Cortex of kidney (tissue), 1 donor: ENCODE measurements at places on chromosomes 12 and 14.

GRCh38 chr12:39483042-39483441 is 40.1 kb upstream of the KIF21A start:
- DNase-seq: no peak

- no peak for DNase-seq
These were observed 63.4 kb downstream of the ITPR2 start for GRCh38 chr12:26769611-26770010.

GRCh38 chr14:65277027-65277426 is 135.5 kb upstream of the FUT8 start:
- DNase-seq: no peak

DNA sequence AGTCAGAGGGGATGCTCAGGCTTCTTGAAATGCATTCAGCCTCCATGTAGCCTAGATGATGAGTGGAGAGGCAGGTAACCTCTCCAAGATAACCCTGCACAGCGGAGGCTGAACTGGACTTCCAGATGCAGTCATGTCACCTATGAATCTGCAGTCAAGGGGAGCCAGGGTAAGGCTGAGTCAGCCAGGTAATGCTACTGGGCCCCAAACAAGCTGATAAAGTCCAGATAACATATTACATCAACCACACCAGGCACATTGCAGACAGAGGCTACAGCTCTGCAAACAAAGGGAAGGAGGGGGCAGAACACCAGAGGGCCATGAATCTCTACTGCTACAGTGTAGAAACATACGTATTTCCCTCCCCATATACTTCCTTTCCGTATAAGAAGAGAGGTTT is 14.0 kb downstream of the RNASE9 start:
- DNase-seq: no peak

- DNase-seq: no peak
These were observed 186.0 kb upstream of the HMGA2 start for GRCh38 chr12:65638324-65638723.

GRCh38 chr12:31003861-31004640 is 69.6 kb upstream of the DDX11 start:
- no peak for DNase-seq

- no peak for DNase-seq
These were observed 328.2 kb downstream of the RPL10L start for GRCh38 chr14:46323404-46323762.

GRCh38 chr14:71647086-71647784 is 285.0 kb upstream of the RGS6 start:
- DNase-seq: no peak

DNA sequence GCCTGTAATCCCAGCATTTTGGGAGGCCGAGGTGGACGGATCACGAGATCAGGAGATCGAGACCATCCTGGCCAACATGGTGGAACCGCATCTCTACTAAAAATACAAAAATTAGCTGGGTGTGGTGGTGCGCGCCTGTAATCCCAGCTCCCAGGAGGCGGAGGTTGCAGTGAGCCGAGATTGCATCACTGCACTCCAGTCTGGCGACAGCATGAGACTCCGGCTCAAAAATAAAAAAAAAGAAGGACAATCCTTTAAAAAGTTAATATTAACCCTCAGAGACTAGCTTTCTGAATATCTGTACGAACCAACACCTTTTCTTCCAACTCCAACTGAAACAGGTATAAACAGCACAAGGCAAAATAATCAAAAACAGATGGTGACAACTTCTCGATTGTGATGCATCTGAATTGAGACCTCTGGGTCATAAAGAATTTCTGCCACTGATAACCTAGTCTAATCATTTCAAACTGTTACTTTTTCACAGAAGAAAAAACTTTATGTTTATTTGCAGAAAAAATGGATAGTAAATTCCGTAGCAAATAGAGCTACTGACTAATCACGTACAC is 27.8 kb downstream of the CLIP1 start:
- no peak for DNase-seq

DNA sequence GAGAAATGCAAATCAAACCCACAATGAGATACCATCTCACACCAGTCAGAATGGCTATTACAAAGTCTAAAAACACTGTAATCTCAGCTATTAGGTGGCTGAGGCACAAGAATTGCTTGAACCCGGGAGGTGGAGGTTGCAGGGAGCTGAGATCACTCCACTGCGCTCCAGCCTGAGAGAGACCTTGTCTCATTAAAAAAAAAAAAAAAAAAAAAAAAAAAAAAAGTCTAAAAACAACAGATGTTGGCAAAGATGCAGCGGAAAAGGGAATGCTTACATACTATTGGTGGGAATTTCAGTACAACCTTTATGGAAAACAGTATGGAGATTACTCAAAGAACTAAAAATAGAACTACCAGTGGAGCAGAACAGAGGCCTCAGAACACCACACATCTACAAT is 19.0 kb upstream of the ATF7 start:
- no peak for DNase-seq

GRCh38 chr12:122951979-122952892 is 14.0 kb downstream of the ABCB9 start:
- DNase-seq: no peak

- no peak for DNase-seq
These were observed 73.2 kb downstream of the HSD17B6 start for GRCh38 chr12:56836317-56836716.

DNA sequence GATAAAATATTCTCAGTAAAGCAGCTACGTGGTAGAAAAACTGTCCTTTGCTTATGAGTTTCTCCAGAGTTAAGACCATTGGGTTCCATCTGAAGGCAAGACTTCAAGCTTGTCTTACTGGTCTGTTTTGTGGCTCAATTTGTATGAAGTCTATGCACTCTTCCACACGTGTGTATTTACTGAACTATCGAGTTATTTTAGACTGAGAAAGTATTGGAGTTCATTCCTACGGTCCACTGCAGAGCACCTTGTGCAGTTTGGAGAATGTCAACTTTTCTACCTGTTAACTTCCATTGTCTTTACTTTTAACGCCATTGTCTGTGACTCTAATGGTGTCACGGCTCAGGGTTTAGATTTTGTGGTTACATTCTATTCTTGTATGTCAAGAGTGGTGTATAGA is 3.7 kb downstream of the HIF1A start:
- DNase-seq: no peak

GRCh38 chr12:94012590-94012989 is 135.8 kb upstream of the PLXNC1 start:
- DNase-seq: no peak

DNA sequence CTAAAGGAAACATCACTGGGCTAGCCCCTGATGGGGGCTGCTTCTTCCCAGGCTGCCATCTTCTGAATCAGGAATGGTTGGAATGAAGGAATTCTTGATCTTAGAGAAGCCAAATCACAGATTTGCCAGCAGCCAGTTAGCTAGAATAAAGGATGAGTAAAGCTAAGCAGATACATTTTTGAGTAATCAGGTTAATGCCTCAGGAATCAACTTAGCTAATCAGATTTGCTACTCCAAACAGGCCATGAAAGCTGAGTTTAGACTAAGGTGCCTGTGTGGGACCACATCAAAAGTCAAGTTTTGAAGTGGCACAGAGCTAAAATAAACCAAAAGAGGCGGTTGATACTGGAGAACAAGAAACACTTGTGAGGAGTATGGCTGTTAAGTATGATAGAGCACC is 28.8 kb upstream of the LMO3 start:
- DNase-seq: no peak

DNA sequence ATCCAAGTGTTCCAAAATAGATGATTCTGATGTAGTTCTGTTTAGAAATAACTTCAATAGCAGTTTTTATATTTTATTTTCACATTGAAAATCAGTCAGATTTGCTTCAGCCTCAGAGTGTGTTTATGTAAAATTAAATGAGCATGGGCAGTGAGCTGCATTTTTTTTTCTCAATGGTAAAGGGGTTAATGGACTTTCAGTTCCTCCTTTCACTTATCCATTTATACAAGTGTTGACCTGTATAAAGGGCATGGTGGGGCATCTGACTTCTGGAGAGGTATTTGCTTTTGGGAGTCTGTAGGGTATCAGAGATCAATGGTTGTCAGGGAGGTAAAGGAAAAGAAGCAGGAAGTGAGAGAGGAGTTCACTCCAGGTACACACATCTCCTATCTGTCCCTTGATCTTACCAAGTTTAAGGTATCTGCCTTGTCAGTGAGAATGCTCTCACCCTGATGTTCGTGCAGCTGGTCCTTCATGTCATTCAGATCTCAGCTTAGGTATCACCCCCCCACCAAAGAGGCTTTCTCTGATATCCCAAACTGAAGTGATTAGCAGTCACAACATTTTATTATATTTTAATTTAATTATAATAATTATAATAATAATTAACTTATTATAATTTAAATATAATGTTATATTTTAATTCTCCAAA is 181.6 kb upstream of the LMNTD1 start:
- no peak for DNase-seq

GRCh38 chr12:105273601-105274000 is 37.6 kb upstream of the APPL2 start:
- DNase-seq: no peak

DNA sequence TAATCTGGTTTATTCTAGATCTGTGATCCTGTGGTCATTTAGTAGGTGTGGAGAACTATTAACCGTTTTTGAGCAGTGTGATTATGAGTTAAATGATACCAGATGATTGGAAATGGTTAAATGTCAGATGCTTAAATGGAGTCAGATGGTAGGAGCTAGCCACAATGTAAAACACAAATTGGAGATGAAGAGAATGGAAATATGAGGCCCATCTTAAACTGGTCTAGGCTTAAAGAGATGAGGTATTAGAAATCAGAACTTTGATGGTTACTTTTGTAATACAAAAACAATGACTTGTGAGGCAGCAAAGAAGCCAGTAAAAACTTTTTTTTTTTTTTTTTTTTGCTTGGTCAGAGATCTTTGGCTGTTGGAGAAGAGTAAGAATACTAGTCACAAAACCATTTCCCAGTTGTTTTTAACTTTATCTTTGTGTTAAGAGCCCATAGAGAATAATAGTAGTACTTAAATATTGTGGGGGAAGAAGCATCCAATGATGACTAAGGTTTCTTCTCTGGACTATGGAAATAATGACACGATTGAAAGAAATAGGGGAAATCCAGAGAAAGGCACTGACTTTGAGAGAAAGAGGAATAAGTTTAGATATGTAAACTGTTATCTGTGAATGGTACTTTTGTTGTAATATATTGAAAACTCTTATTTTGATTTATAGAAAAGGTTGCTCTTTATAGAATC is 95.9 kb downstream of the WNK1 start:
- DNase-seq: no peak

- no peak for DNase-seq
These were observed 1126.4 kb upstream of the FLRT2 start for GRCh38 chr14:84403585-84403984.

- no peak for DNase-seq
These were observed 219.1 kb downstream of the RPL10L start for GRCh38 chr14:46432516-46432915.

GRCh38 chr14:106141242-106142220 is 615.1 kb downstream of the TMEM121 start:
- no peak for DNase-seq

DNA sequence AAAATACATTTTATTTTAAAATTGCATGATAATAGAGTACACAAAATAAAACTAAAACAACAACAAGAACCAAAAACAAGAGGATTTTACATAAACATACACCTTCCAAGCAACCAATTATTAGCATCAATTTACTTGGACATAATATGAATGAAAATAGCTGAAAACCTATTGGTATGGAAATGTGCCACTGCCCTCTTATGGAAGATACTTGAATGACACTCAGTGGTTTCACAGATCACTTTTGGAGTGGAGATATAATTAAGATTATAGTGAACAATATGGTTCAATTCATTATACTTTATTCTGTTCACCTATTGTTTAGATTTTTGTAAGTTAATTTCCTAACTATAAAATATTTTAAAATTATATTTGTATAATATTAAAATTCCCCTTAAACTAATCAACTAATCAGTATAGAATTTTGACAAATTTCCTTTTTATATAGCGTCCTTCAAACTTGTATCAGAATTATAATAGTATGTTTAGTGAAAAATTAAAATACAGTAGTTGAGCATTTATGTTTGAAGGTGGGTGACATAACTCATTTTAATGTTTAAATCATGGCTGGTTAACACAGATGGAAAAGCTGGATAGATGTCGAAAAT is 70.1 kb downstream of the SLC6A15 start:
- no peak for DNase-seq

- no peak for DNase-seq
These were observed 109.8 kb upstream of the DNM1L start for GRCh38 chr12:32569259-32569658.

- DNase-seq: no peak
These were observed 49.5 kb upstream of the PCED1B start for GRCh38 chr12:47029903-47030302.

DNA sequence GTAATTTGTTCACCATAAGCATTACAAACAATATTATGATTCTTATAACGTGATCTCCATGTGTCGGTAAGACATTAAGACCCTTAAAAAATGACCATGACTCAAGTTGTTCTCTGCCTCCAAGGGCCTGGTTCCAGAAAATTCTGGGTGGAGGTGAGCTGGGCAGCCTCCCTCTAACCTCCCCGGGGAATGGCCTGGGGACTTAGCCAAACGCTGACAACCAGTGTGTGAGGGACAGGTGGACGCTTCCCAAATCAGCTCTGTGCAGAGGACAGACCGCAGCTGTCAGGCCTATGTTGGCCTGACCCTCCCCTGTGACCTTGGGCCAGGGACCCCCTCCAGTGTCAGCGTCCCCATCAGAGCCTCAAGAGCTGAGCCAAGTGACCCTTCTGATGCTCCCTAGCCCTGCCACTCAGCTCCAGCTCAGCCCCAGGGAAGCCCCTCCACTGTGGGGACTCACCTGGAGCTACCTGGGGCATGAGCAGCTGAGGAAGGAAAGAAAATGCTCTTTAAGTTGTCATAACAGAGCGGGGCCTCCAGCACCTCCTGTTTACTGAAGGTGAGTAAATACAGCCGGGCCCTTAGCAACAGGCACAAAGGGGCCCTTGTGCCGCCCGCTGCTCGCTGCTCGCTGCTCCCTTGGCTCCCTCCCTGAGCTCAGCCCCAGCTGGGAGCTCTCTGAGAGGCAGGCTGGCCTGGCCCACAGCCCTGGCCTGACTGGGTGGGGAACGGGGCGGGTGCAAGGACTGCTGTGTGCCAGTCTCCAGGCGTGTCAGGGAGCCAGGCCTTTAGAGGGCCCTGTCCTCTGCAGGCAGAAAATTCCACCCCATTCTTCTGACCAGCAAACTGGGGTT is 116.6 kb downstream of the CALM1 start:
- no peak for DNase-seq

GRCh38 chr12:113174461-113175384 is 10.6 kb downstream of the DDX54 start:
- DNase-seq: no peak
